Diencephalon (tissue), 1 donor: ENCODE measurements at places on chromosomes 16 and 17. TPM values are rescaled to one million over a fixed set of nuclear protein-coding genes. Genes with fewer than 3 reads are reported as not detected.

Gene ZNF778
- total RNA-seq: 21.2 TPM

Gene PDILT
- not detected for total RNA-seq

Gene ADAD2
- 0.23 TPM for total RNA-seq

Gene KRT23
- 0.46 TPM for total RNA-seq

Gene SUMO2
- total RNA-seq: 146 TPM

Gene CD300C
- total RNA-seq: 0.46 TPM

Gene EVPL
- under 0.01 TPM for total RNA-seq

Gene HBQ1
- total RNA-seq: 7.8 TPM

Gene RCVRN
- total RNA-seq: 0.23 TPM

Gene HLF
- 11.1 TPM for total RNA-seq

Gene MYL4
- 3.9 TPM for total RNA-seq

Gene HEATR9
- not detected for total RNA-seq

Gene INCA1
- total RNA-seq: 0.69 TPM

Gene WNK4
- 0.69 TPM for total RNA-seq

Gene ACSM2A
- total RNA-seq: not detected

Gene RMI2
- 4.6 TPM for total RNA-seq

Gene KRT9
- not detected for total RNA-seq

Gene MYO15B
- total RNA-seq: 15.7 TPM

Gene CARD14
- total RNA-seq: 0.46 TPM

Gene TMEM238L
- not detected for total RNA-seq

Gene AMDHD2
- 15.2 TPM for total RNA-seq

Gene SULT1A2
- total RNA-seq: 0.69 TPM

Gene LITAFD
- not detected for total RNA-seq

Gene KCNH4
- 1.8 TPM for total RNA-seq

Gene RAB26
- total RNA-seq: 8.1 TPM

Gene PKMYT1
- 2.3 TPM for total RNA-seq

Gene NEUROD2
- 0.46 TPM for total RNA-seq

Gene TBC1D3K
- not detected for total RNA-seq

Gene SHISA6
- 11.8 TPM for total RNA-seq

Gene NACA2
- not detected for total RNA-seq

Gene PRSS36
- 2.8 TPM for total RNA-seq

Gene NUDT7
- total RNA-seq: 3.7 TPM

Gene ALOX15B
- total RNA-seq: not detected

Gene SOX8
- total RNA-seq: 49.4 TPM

Gene CPHXL2
- total RNA-seq: not detected
